Activated CD8-positive, alpha-beta memory T cell treated with anti-CD3 and anti-CD28 coated beads for 48 hours (primary cell): ENCODE measurements at places on chromosomes 4 and X.

GRCh38 chrX:108199691-108200090, 108.1 kb downstream of the ATG4A start:
- no peak for DNase-seq

DNA sequence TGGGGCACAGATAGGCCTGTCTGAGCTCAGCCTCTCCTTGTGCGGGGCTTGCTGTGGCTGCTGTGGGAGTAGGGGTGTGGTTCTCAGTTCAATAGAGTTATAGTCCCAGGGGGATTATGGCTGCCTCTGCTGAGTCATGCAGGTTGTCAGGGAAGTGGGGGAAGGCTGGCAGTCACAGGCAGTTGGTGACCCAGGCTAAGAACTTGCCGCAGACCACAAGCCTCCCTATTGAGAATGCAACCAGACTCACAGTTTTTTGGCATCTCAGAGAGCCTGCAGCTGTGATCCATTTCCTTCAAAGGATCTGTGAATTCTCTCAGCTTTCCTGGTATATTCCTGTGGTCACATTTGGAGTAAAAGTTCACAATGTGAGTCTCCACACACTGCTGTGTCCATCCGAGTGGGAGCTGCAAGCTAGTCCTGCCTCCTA, 364.9 kb downstream of the ZNF674 start:
- DNase-seq = no peak

DNA sequence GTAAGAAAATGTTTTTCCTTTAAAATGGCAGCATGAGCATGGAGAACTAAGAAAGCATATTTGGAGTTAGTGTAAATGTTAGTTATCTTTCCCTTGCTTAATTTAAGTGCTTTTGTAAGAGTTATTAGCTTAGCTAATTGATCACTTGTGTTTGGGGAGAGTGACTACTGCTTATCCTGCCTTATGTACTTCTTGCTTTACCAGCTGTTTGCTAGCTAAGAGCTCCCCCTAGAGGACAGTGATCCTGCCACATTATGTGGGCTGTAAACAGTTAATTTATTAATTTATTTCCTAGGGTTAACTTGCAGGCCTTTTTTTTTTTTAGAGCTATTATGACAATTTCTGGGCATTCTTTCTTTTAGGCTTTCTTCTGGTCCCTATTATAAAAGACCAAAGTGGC, 435.8 kb downstream of the MAGEB5 start:
- DNase-seq = no peak

- DNase-seq = no peak
These were observed 173.9 kb upstream of the NDP start for GRCh38 chrX:44147130-44147529.

- no peak for DNase-seq
These were observed 2.8 kb downstream of the GK start for GRCh38 chrX:30655991-30656390.
